HS-27A (cell line): ENCODE measurements at places on chromosomes 5 and 9.

DNA sequence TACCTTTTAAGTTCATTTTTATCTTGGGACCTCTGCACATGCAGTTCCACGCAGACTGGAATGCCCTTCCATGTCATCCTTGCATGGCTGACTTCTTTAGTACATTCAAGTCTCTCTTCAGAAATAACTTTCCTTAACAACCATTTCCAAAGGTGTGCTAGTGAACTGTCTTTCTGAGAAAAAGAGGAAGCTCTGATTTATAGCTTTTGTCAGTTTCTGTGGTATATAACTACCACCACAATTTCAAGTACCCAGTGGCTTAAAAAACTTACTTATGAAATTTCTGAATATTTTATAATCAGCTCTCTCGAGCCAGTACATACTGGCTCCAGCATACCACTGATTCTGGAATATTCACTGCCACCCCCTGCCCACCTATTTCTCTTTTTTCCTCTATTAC, 1613.8 kb downstream of the MAT2B start:
- no peak for DNase-seq

GRCh38 chr9:91885746-91886413, 64.1 kb downstream of the ROR2 start:
- no peak for DNase-seq

GRCh38 chr5:151298063-151298855, 5.3 kb downstream of the SLC36A3 start:
- DNase-seq = no peak

- DNase-seq = no peak
Measured at GRCh38 chr9:127214421-127215267, 49.9 kb upstream of the GARNL3 start.

DNA sequence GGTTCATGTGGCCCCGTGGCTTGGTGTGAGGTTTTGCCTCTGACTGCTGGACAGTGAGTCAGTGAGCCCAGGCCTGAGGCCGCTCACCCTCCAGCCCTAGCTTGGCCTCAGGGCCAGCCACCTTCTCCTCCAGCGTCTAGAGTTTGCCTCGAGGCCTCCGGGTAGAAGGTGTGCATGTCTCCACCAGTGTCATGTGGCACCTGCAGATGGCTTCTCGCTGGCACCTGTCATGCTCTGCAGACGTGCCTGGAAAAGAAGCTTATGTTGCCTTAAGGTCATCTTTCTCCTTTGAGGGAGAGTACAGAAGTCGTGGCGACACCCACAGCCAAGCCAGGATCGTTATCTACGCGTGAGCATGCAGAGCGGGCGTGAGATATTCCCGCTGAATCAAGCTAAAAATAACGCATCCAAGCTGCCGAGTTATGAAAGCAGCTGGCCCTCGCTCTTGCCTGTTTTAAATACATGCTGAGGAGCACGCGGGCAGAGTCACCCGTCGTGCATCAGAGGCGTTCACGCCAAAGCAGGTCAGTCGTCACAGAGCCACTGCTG, 79.7 kb upstream of the FCN2 start:
- no peak for DNase-seq

DNA sequence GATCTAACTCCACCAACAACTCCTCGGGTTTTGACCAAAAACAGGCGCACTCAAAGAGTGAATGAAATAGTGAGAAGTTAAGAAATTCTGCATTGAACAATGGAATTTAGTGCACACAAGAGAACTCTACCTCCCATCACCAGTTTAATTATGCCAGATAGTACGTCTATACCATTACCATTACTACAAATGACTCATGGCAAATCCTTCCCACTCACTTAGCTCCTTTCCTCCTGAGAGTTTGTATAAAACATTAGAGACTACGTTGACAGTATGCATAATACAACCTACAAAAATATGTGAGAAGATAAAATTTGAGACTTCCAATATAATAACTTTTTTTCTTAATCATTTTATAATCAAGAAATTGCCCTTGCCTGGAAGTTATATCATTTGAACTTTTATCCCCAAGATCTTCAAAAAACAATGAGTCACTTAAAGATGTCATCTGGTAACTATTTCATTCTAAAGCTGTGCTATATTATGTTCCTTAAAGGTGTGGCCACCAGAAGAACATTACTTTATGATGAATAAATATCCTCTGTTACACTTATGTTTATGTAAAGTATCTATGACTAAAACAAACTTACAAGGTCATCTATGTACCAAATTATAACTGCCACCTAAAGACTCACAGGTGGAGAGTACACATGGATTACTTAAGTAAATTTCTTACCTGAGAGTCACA, 297.9 kb upstream of the PTGER4 start:
- DNase-seq = peak; percentile 61
